ENCODE measurements at places on chromosomes 2 and 18.

- DNase-seq = no peak
Observed at GRCh38 chr2:48527226-48527885, 2.6 kb upstream of the STON1 start.

DNA sequence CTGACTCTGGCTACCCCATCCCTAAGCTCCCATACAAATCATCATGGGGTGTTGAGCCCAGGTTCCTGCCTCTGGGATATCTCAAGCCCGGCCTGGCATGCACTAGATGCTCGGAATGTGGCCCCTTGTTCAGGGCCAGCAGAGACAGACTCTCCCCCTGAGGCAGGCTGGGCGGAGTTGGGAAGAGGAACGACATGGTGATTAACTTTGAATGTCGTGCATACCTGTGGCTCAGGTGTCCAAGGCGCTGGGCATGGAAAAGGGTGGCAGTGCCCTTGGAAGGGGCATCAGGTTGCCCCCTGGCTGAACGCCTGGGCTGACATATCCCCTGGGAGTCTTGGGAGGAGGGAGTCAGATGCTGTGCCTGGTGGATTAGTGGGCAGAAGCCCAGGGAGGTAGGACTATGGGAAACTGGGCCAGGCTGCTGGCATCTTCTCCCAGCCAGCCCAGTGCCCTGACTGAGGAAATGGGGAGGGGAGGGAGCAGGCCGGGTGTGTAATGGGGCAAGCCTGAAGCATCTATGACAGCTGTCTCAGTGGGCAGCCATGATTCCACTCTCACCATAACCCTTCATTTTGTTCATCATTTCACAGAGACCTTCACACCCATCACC is 57.8 kb upstream of the OTOF start:
- DNase-seq = no peak

DNA sequence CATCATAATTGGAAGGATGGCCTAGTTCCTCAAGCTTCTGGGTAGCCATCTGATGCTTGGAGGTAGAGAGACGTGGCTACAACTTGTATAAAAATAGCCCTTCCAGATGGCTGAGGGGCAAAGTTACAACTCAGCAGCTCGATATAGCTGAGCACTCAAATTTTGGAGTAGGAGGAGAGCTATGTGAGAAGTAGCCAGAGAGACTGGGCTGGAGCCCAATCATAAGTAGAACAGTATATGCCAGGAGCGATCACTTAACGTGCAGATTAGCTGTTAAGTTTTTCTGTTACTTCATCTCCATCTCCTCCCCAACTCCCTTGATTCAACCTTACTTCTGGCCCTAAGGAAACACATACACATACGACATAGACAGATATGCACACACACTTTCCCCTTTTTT is 28.8 kb downstream of the CNRIP1 start:
- no peak for DNase-seq

DNA sequence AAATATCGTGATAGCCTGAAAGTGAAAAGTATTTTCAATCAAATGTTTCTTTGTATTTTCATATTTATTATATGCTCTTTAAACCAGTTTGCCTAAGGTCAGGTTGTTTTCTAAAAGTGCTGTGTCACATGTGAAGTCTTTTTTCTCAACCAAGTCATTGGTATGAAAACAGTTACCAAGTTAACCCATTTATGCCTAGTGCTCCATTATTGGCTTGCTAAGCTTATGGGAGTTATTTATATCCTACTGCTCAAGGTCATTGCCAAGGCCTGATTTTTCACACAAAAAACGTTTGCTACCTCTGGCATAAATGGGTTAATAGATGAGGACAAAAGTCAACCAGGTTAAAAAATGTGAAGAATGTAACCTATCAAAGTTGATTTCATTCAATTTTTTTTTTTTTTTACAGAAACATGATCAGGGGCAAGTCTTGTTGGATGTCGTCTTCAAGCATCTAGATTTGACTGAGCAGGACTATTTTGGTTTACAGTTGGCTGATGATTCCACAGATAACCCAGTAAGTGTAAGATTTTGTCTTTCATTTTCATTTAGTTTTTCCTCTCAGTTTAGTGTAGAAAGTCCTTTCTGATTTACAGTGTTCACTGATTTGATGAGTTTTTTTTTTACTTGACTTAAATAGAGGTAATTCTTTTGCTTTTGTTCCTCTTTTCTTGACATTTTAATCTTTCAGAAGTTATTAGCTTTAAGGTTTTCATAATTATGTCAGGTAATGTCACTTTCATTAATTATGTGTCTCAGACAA is 102.6 kb downstream of the PTPN4 start:
- DNase-seq = no peak

- DNase-seq = no peak
Observed at GRCh38 chr2:147688242-147688641, 156.6 kb upstream of the ACVR2A start.

- no peak for DNase-seq
Observed at GRCh38 chr2:237944302-237944701, 22.5 kb upstream of the UBE2F start.

- no peak for DNase-seq
Observed at GRCh38 chr2:211931314-211931713, 607.3 kb downstream of the ERBB4 start.

- no peak for DNase-seq
Observed at GRCh38 chr18:3603421-3604234, 153.7 kb downstream of the TGIF1 start.

GRCh38 chr2:117470311-117471095 is 344.0 kb upstream of the DDX18 start:
- no peak for DNase-seq

GRCh38 chr2:107717661-107718060 is 109.0 kb upstream of the RGPD4 start:
- no peak for DNase-seq

- no peak for DNase-seq
Observed at GRCh38 chr18:57113799-57114420, 33.0 kb upstream of the BOD1L2 start.

DNA sequence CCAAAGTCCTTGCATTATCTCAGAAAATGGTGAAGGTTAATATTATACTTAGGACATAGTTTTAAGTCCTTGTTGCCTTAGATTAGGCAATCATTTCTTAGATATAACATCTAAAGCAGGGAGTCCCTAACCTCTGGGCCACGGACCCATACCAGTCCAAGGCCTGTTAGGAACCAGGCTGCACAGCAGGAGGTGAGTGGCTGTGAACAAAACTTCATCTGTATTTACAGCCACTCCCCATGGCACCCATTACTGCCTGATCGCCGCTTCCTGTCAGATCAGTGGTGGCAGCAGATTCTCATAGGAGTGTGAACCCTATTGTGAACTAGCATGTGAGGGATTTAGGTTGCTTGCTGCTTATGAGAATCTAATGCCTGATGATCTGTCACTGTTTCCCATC is 86.5 kb upstream of the MYO3B start:
- no peak for DNase-seq

- DNase-seq = no peak
Observed at GRCh38 chr2:85584857-85585780, 888 bp downstream of the VAMP5 start.

GRCh38 chr2:36912695-36913094 is 53.6 kb downstream of the STRN start:
- no peak for DNase-seq

- DNase-seq = no peak
Observed at GRCh38 chr2:206422493-206422892, 20.8 kb upstream of the ADAM23 start.

DNA sequence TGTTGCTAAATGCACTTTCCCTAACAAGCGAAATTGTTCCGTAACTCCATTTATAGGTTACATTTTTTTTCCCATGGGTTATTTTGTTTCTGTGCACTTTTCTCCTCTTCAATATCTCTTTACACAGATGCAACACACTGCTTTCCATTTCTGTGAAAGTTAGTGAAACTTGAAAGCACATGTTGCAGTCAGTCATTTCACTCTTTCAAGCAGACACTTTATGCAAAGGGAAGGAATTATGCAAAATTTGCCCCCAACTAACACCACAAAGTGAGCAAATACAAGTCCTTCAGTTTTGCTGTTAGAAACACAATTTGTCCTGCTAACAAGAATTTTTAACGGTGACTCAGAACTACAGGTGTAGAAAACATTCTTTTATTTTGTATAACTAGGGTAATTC is 124.8 kb downstream of the PTH2R start:
- DNase-seq = no peak

DNA sequence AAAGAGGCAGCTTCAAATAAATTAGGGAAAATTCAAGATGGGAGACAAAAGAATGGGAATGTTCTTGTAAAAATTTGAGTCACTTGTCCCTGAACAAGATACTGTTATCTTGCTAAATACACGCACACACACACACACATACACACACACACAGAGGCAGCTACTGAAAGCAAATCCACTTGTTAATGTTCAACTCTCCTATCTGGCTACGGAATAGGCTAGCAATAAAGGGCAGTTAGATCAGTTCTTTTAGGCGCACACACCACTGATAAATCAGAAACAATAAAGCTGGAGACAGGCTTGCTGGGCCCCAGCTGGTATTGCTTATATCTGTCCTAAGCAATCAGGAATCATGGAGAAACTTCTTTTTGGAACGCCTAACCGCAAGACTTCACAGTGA is 461.6 kb downstream of the BCL11A start:
- no peak for DNase-seq

DNA sequence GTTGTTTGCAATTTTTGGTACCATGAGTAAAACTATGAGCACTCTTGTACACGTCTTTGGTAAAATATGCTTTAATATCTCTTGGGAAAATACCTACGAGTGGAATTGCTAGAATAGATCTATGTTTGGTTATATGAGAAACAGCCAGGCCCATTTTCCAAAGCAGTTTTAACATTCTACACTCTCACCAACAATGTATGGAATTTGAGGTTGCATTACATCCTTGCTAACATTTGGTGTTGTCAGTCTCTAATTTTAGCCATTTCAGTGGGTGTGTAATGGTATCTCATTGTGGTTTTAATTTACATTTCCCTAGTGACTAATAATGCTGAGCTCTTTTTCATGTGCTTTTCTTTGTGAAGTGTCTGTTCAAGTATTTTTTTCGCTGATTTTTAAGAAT is 118.9 kb upstream of the TCF4 start:
- no peak for DNase-seq

DNA sequence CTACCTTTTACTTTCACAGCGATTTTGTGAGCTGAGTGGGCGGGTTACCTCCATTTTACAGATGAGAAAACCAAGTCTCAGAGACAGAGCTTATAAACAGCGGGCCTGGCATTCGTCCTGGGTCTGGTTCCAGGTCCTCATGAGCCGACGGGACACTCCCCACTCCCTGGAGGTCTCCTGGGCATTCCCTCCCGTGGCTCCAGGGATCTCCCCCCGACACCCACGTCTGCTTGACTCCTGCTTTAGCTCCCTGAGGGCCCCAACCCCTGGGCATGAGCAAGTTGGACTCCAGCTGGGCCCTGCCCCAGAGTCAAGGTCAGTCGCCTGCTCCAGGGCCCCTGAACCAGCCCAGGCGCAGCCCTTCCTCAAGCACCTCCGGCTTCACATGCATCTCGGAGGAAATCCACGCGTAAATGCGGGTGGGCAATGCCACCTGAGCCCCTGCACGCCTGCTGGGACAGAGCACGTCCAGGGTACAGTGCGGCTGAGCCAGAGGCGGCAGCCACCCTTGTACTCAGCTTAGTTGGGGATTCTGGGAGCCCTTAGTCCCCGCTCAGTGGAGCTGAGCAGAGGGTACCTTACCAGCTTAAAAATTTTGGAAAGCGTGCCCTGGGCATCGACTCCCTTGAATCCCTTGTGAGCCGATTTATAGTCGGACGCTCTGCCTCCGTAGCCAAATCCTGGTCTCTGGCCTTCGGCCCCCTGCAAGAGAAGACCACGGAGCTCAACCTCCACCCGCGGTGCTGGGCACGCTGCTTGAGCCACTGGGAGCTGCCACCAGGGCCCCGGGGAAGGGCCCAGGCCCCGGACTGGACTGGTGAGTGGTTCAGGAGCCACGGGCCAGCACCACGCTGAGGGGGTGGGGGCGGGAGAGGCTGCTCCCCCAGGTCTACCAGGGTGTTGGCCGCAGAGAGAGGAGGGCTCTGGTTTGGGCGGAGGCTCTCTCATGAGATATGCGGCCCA is 148.1 kb downstream of the MBP start:
- no peak for DNase-seq

DNA sequence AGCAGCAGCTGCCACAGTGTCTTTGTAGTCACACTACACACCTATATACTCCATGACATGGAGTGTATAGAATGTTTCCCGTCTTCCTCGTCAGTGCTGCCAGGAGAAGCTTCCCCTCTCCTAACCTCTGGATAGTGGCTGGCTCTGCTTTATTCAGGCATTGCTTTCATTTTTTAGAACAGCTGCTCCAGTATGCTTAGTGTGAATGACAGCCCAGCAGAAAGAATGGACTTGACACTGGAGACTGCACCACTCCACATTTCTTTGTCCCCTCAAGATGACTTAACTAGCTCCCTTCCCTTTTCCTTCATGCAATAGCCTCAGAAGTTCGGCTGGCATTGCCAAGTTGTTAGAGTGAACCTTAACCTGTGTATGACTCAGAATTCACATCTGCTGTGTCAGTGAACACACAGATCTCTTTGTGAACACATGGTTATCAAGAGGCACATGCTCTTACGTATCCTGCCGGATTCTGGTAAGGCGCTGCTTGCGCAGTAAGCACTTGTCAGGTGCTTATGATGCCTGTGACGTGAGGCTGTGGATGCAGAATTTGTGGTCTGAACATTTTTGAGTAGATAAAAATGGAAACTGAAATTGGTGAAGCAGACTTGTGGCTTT is 73.9 kb downstream of the NEDD4L start:
- DNase-seq = no peak

- peak; percentile 53 for DNase-seq
Observed at GRCh38 chr2:27754138-27754588, 17.4 kb upstream of the MRPL33 start.

- DNase-seq = no peak
Observed at GRCh38 chr2:197108758-197109157, 182.3 kb upstream of the PGAP1 start.

- DNase-seq = no peak
Observed at GRCh38 chr2:134308474-134309385, 54.9 kb downstream of the MGAT5 start.

DNA sequence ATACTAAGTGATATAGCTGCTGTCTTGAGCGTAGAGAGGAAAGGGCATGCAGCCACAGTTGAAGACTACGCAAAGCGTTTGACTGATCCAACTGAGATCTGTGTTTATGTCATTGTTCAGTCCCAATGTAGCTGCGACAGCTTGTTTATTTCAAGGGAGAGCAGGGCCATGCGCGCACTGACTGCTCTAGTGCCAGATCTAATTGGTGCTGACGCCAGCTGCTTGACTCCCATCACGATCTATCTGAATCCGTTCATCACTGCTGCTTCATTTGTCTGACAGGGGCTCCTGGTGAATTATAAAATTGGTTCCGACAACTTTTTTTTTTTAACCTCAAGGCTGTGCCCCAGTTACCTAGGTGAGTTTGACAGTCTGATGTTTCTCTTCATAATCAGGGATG is 75.7 kb downstream of the CHST9 start:
- no peak for DNase-seq

GRCh38 chr2:47561906-47562305 is 158.9 kb downstream of the MSH2 start:
- DNase-seq = no peak

Measured in stimulated activated CD4-positive, alpha-beta T cell treated with anti-CD3 and anti-CD28 coated beads, Interleukin-2, amount 100 ng/mL, for 4 hours (primary cell).